ENCODE measurements at places on chromosomes 5 and 9.

- no peak for DNase-seq
Observed at GRCh38 chr9:132299221-132299620, 55.6 kb downstream of the SETX start.

- no peak for DNase-seq
Observed at GRCh38 chr5:13740471-13740870, 204.0 kb downstream of the DNAH5 start.

DNA sequence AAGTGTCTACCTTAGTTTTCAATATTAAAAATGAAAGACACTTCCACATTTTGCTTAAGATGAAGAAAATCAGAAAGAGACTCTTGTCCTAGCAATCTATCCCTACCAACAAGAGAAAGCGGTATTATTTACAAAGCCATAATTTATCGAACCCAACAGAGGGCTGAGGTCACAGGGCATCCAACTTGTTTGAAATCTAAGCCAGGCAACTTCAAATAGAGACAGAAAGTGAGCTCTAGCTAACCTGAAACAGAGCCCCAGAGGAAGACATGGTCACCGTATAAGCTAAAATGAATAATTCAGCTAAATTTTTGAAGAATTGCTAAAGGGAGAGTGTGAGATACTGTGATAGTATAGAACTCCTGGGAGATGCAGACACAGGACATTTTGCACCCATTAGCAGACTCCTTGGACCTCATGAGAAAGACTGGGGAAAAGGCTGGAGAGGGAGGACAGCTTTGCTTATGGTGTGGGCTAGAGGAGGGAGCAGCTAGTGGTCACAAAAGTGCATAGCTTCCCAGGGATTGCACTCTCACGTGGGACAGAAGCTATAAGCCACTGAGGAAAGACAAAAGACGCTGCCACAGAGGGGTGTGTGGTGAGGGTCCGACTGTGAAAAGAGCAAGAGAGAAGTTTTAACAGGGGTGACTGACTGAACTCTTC lies 624.2 kb upstream of the GRIN3A start:
- DNase-seq = no peak

DNA sequence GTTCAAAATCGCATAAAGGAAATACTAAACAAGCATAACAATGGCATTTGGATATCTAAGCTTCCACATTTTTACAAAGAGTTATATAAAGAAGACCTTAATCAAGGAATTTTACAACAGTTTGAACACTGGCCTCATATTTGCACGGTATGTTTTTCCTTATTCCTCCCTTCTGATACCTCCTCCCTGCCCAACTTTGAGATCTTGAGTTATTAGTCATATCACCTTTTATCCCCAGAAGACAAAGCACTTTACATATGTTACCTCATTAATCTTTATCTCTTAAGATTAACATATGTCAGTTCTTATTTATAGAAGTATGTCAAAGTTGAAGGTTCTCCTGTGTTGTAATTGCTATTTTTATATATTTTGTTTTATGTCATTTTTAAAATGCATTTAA lies 29.8 kb downstream of the TDRD7 start:
- no peak for DNase-seq

GRCh38 chr5:80076131-80077050 lies 41.2 kb downstream of the THBS4 start:
- DNase-seq = no peak

DNA sequence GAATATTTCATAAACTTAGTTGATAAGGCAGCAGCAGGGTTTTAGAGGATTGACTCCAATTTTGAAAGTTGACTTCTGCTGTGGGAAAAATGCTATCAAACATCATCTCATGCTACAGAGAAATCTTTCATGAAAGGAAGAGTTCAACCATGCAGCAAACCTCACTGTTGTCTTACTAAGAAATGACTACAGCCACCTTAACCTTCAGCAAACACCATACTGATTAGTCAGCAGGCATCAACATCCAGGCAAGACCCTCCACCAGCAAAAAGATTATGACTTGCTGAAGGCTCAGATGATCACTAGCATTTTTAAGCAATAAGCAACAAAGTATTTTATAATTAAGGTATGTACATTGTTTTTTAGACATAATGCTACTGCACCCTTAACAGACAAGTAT lies 7.6 kb downstream of the TMEM174 start:
- DNase-seq = no peak

GRCh38 chr5:39691993-39692392 lies 267.2 kb upstream of the DAB2 start:
- no peak for DNase-seq

DNA sequence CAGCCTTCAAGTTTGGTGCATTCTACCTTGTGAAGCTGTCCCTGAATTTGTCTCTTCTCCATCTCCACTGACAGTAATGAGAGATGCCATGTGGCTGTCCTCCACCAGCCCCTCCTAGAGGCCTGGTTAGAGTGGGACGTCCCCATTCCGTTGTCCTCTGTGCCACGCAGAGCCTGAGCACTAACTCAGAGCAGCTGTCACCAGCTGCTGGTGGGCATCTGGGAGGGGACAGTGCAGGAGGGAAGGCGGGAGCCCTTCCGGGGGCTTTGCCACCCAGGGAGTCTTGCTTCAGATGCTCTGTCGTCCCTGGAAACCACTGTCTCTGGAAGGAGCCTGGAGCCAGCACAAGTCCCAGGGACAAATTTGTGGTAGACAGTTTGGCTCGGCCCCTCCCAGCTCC lies 78.6 kb downstream of the PDZD2 start:
- no peak for DNase-seq

DNA sequence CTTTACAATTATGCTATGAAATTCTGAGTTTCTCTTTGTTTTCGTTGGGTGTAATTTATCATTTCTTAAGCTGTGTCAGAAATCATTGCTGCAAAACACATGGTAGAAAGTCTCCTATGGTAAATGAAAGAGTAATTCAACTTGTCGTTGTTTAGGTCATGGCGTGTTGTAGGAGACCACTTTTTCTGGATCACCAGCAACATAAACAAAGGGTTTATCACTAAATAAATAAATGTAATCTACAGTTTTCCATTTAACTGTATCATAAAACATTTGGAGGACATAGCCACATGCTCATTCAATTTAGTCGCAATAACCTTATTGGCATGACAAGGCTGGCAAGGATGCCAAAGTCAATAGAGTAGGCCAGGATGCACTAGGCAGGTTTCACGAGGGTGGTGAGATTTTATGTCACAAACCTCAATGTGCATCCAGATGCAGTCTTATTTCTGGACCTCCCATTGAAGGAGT lies 154.4 kb upstream of the ERCC6L2 start:
- no peak for DNase-seq

- DNase-seq = no peak
Observed at GRCh38 chr5:67283275-67283987, 86.8 kb upstream of the CD180 start.

DNA sequence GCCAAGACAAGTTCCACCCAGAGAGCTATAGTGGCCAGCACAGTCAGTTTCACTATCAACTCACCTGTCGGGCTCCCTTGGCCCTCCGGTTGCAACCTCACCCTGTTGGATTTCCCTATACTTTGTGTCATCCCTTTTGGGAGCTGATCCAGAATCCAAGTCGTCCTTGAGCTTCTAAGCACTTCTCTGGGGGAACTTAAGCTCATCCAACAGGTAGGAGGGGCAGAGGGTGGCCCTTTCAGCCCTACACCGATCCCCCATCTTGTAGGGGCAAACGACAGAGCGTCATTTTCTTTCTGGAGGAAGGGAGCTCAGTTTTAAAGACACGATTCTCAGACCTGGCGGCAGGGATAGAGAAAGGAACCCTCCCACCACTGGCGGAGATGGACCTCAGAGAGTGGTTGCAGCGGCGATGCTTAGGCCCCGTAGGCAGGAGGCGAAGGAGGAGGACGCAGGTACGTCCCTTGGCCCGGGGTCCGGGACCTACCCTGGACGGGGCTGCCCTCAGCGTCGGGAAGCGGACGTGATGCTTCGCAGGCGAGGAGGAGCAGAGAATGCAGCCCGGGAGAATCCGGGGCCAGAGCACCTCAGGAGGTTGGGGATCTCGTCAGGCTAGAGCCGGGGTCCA lies 519 bp downstream of the ZER1 start:
- no peak for DNase-seq

DNA sequence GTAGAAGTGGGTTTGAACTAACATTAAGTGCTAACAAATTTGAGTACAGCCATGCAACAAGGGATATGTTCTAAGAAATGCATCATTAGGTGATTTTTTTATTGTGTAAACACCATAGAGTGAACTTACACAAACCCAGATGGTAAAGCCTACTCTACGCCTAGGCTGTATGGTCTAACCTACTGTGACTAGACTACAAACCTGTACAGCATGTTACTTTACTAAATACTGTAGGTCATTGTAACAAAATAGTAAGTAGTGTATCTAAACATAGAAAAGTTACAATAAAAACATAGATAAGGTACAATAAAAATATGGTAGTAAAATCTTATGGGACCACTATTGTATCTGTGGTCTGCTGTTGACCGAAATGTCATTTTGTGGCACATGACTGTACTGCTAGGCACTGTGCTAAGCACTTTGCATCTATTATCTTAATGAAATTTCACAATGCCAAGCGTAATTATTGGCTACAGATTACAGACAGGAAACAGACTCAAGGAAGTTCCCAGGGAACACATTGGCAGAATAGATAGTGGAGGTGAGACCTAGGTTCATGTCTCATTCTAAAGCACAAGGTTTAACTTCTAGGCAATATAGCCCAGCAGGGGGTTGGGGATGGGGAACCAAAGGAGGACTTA lies 62.7 kb downstream of the ATP10B start:
- no peak for DNase-seq

- no peak for DNase-seq
Observed at GRCh38 chr9:134522502-134522848, 119.1 kb upstream of the COL5A1 start.

- DNase-seq = no peak
Observed at GRCh38 chr5:176996780-176997179, 9.8 kb downstream of the UIMC1 start.

GRCh38 chr5:160702934-160703333 lies 149.1 kb downstream of the ATP10B start:
- no peak for DNase-seq

GRCh38 chr5:181261320-181262049 lies 542 bp upstream of the TRIM52 start:
- DNase-seq = no peak

DNA sequence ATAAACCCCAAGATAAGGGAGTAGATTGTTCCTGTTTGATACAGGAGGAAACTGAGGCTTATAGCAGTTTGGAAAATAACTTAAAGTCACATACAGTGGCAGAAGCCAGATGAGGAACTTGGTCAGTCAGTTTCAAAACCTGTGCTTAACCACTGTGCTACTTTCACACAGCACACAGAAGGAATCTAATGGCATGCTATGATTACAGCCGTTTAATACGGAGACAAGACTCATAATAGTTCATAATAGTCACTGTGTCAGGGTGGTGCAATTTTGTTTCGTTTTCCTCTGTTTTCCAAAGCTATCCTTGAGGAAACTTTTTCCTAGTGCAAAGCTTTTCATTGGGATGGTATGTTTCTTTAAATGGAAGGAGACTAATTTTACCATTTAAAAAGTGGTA lies 112.3 kb downstream of the GCNT1 start:
- no peak for DNase-seq

- DNase-seq = no peak
Observed at GRCh38 chr9:74639112-74639511, 142.0 kb downstream of the RORB start.

- DNase-seq = no peak
Observed at GRCh38 chr9:131808291-131808690, 68.4 kb upstream of the RAPGEF1 start.

- peak; percentile 40 for DNase-seq
Observed at GRCh38 chr5:74095871-74096270, 469.9 kb downstream of the ARHGEF28 start.

- DNase-seq = no peak
Observed at GRCh38 chr5:154367101-154367500, 78.7 kb upstream of the SAP30L start.

- DNase-seq = no peak
Observed at GRCh38 chr5:37721447-37721871, 118.4 kb downstream of the GDNF start.

- no peak for DNase-seq
Observed at GRCh38 chr5:36300927-36301540, 668 bp downstream of the RANBP3L start.

DNA sequence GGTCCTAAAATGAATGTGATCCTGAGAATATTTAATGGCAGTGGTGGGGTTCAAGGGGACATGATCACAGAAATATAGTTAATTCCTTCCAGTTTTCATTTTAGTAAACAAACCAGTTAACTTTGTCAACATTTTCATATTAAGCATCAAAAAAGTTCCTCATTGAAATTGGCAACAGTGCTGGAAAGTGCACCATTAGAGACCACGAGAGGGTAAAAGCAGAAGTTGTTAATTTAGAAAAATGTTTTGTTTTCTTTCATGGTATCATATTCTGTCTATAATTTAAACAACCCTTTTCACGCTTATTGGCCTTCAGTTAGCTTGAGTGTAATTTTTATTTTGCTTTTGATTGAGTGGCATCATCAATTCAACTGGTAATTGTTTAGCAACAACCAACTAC lies 11.9 kb downstream of the GIN1 start:
- DNase-seq = no peak

GRCh38 chr9:114503522-114504340 lies 1.5 kb downstream of the WHRN start:
- DNase-seq = no peak

GRCh38 chr5:55497712-55498111 lies 37.1 kb downstream of the PLPP1 start:
- no peak for DNase-seq

DNA sequence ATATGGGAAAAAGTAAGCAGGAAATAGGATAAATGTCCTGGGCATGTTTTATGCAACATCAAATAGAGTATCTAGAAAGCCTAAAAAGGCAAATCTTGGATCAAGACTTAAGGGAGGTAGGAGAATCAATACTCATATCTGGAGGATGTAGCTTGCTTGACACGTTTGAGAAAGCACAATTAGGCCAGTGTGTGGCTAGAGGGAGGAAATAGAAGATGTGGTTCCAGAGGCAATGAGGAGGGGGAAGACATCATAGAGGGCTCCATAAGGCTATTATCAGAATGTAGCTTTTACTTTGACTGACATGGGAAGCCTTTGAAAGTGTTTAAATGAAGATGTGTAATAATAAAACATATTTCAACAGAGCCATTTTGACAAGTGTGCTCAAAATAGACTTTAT lies 200.7 kb upstream of the CDH12 start:
- DNase-seq = no peak

GRCh38 chr9:33041432-33042188 lies 16.5 kb downstream of the DNAJA1 start:
- DNase-seq = no peak

GRCh38 chr5:83777856-83778255 lies 57.2 kb upstream of the HAPLN1 start:
- no peak for DNase-seq

GRCh38 chr9:116490321-116490720 lies 196.8 kb upstream of the TRIM32 start:
- DNase-seq = no peak

GRCh38 chr9:135533113-135533512 lies 11.9 kb downstream of the LCN1 start:
- DNase-seq = no peak

- DNase-seq = no peak
Observed at GRCh38 chr5:59486508-59486907, 407.0 kb downstream of the PDE4D start.
